ENCODE measurements at places on chromosomes 1 and 21. TPM values are rescaled to one million over a fixed set of nuclear protein-coding genes. Genes with fewer than 3 reads are reported as not detected.

- peak; percentile 79 for DNase-seq
These were observed 45.6 kb downstream of the RHBG start for GRCh38 chr1:156414461-156415064.

DNA sequence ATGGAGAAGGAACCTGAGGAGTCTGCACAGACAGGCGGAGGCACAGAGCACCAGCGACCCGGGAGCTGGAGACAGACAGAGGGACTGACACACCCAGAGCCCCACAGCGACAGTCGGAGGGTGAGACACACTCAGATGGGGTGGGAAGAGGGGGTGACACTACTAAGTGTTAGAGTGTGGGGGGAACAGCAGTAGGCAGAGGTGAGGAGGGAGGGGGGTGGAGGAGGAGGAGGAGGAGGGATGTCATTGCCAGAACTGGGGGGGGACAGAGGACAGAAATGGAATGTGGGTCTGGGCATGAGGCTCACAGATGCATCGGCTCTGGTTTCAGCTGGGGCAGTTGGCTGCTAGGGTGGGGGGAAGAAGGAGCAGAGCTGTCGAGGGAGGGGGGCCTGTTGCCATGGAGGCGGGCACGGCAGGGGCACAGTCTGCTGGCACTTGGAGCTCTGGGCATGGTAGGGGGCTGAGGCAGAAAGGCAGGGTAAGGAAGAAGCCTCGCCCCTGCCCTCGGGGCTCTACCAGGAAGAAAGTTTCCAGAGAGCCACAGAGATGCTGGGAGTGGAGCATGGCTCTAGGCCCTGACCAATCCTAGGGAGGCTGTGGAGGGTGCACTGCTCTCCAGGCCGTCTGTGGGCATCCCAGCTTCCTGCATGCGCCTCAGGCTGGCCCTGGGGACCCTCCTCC lies 37.3 kb downstream of the AHDC1 start:
- no peak for DNase-seq

DNA sequence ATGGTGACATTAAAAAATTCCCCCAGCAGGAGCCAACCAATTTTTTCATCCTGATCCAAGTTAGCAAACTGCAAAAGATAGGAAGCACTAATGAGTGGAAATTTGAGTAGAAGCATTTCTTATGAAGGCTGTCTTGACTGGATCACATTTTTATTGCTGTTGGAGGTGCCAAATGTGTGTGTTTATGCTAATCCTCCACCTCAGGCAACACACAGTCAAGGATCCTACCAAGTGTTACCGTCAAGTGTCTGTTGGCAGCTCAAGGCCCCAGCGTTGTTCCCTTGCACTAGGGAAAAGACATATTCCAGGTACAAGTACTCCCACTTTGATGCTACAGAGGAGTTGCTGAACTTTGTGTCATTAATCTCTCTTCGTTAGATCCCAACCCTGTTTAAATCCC lies 18.3 kb downstream of the METTL18 start:
- no peak for DNase-seq

- DNase-seq, result no peak
These were observed 17.3 kb downstream of the PHGDH start for GRCh38 chr1:119729044-119729443.

DNA sequence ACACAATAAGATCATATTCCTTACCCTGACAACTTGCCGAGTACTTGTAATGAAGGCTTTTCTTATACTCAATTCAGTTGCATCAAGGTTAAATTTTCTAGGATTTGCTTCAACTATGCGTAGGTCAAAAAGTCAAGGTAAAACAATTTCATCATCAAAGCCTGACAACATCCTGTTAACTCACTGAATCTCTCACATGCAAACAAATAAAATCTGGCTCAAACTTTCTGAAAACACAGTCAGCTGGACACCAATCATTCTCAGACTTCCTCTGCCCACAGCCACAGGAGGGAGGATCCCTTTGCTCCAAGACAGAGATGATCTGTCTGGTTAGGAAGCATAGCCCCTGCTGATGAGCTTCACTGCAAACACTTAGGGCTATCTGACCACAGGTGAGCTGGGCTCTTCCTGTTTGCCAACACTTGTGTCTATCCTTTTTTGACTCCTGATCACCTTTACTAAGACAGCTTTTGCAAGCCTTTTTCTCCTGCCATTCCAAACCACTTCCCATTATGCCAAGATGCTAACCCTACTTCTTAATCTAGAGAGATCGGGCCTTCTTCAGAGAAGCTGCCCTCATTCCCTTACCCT lies 20.0 kb downstream of the STX6 start:
- no peak for DNase-seq

- DNase-seq, result no peak
These were observed 36.3 kb downstream of the C2CD2 start for GRCh38 chr21:41917531-41917930.

DNA sequence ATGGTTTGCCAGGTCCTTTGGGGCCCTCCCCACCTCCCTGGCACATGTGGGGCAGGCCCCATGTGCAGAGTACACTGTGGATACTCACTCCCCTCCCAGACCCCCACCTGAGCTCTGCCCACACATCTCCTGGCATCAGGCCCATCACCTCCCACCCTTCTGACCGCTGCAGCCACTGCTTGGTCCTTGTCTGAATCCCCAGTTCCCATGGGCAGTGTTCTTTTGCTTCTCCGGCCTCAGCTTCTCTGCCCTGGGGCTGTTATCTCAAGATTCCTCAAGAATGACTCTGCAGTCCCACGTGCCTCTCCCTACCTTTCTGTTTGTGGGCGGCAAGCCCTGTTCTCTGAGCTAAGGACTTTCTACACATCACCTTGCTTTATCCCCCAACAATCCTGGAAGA lies 187.7 kb upstream of the EDN2 start:
- no peak for DNase-seq

GRCh38 chr1:222750651-222751050 lies 13.6 kb downstream of the FAM177B start:
- no peak for DNase-seq

GRCh38 chr1:145778146-145778540 lies 45.8 kb downstream of the RNF115 start:
- no peak for DNase-seq

DNA sequence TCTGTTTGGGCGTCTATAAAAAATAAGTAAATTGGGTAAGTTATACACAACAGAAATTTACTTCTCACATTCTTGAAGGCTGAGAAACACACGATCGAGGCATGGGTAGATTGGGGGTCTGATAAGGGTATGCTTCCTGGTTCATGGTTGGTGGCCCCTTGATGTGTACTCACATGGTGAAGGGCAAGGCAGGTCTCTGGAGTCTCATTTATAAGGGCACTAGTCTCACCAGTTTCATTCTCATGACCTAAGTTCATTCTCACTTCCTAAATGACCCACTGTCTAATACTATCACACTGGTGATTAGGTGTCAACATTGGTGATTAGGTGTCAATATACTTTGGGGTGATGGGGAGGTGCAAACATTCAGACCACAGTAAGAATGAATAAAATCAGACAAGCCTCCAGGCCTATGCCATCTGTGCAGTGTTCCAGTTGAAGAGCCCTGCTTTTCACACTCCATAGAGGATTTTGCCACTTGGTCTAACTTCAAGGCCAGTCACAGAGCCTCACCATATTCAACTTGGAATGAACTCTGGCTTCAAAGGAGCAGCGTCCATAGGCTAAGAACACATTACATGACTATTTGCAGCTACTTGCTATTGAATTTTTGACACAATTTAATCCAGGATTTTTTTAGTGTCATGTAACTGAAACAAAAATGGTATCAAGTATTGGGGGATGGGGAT lies 2.5 kb upstream of the GBP4 start:
- DNase-seq, result no peak

DNA sequence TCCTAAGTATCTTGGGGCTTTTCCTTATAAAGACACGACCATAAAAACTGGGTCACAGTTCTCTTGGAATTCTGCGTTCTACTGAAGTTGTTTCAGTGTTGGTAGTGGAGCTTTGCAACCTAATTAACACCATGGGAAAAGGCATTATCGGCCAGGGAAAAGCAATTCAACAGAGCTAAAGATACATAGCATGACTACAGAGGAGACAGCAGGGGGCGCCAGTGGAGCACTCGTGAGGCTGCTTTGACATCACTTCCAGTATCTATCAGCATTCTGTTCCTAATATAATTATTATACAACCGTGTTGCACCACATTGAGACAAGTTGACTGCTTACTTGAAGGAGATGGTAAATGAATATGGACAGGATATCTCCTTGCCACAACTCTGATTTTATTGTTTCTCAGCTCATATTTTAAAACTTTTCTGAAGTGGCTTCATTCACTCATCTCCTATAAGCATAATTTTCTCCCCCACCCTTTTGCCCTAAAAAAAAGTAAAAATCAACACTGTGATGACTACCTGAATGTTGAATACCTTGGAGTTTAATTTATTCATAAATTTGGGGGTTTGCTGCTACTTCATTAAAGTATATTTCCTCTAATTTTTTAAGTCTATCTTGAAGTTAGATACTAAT lies 39.4 kb downstream of the ZP4 start:
- peak; percentile 63 for DNase-seq

GRCh38 chr21:42252778-42253340 lies 33.9 kb downstream of the ABCG1 start:
- no peak for DNase-seq

GRCh38 chr21:31133243-31133830 lies 95.1 kb upstream of the KRTAP19-8 start:
- DNase-seq, result peak; percentile 82

The DNALI1 gene
- total RNA-seq, result not detected

The ZBED6 gene
- total RNA-seq, result 19.1 TPM

The OR2L13 gene
- not detected for total RNA-seq

The KCNA3 gene
- total RNA-seq, result 29.5 TPM

The CDCA8 gene
- 35.6 TPM for total RNA-seq

The RGL1 gene
- total RNA-seq, result 1.7 TPM

The COL6A2 gene
- 2.0 TPM for total RNA-seq

The PAX7 gene
- total RNA-seq, result not detected

The SPATA21 gene
- not detected for total RNA-seq

The SPRR2E gene
- not detected for total RNA-seq

The BTBD19 gene
- 22.2 TPM for total RNA-seq

The LCE3E gene
- total RNA-seq, result not detected
